Muscle of leg (tissue), 16 donors: ENCODE measurements at places on chromosomes 2 and 18.

GRCh38 chr2:124112966-124113365 is 87.9 kb downstream of the CNTNAP5 start:
- no peak for DNase-seq

- DNase-seq = no peak
Measured at GRCh38 chr2:120005834-120006521, 6.9 kb upstream of the EPB41L5 start.

GRCh38 chr2:156300337-156300736 is 32.2 kb downstream of the NR4A2 start:
- DNase-seq = no peak

- no peak for DNase-seq
Measured at GRCh38 chr2:225069477-225069876, 27.2 kb upstream of the DOCK10 start.

GRCh38 chr2:235047171-235048160 is 95.6 kb downstream of the SH3BP4 start:
- no peak for DNase-seq

- DNase-seq = no peak
Measured at GRCh38 chr2:213227458-213227857, 56.8 kb upstream of the SPAG16 start.

- no peak for DNase-seq
Measured at GRCh38 chr2:37365669-37366068, 21.2 kb downstream of the QPCT start.

DNA sequence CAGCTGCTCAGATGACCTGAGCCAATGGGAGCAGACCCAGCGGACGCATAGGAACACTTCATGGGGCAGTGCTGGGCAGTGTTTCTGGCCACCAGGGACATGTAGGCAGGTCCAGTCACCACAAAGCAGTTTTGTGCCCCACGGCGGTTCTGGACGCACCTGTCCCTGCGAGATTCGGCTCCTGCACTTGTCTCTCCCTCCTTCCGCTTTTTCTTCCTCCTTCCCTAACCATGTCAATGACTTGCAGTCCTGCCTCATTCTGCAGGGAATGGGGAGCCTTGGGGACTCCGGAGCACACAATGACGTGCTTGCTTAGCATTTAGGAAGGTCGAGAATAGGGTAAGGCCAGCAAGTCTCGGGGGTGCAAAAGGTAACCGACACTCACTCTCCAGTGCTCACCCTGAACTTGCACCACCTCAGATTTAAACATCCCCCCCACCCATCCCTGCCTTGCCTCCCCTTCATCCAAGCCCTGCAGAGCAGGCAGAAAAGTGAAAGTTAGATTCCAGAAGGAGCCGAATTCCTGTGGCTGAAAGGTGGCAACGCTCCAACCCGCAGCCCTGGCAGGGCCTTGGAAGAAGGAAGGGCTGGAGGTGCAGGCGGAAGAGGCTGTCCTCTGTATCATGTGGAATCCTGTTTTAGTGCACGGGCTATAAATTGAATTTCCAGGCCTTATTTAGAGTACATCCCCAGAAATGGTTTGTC is 40.5 kb upstream of the ATG16L1 start:
- DNase-seq = peak; percentile 93

GRCh38 chr2:119184512-119184911 is 26.0 kb upstream of the C1QL2 start:
- DNase-seq = no peak

- DNase-seq = no peak
Measured at GRCh38 chr2:222450021-222450420, 25.7 kb downstream of the SGPP2 start.

DNA sequence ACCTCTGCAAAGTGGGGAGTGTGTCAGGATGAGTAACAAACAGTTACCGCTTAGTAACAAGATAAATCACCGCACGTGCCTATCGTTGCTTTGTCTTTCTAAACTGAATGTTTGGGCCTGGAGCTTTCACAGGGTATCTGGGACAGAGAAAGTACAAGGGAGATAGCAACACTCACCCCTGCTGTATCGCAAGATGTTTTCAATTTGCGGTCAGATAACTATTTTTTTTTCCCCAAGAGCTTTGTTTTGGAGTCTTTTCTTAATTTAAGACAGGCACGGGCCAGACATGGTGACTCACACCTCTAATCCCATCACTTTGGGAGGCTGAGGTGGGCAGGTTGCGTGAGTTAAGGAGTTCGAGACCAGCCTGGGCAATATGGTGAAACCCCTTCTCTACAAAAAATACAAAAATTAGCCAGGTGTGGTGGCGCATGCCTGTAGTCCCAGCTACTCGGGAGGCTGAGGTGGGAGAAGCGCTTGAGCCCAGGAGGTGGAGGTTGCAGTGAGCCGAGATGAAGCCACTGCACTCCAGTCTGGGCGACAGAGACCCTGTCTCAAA is 146.6 kb downstream of the GBX2 start:
- DNase-seq = no peak

GRCh38 chr2:62505109-62505749 is 766 bp downstream of the TMEM17 start:
- peak; percentile 39 for DNase-seq
